Foreskin melanocyte (primary cell): ENCODE measurements at places on chromosomes 6 and 20.
A peak's percentile ranks its signal among the peaks of the same experiment; 100 is the strongest.

DNA sequence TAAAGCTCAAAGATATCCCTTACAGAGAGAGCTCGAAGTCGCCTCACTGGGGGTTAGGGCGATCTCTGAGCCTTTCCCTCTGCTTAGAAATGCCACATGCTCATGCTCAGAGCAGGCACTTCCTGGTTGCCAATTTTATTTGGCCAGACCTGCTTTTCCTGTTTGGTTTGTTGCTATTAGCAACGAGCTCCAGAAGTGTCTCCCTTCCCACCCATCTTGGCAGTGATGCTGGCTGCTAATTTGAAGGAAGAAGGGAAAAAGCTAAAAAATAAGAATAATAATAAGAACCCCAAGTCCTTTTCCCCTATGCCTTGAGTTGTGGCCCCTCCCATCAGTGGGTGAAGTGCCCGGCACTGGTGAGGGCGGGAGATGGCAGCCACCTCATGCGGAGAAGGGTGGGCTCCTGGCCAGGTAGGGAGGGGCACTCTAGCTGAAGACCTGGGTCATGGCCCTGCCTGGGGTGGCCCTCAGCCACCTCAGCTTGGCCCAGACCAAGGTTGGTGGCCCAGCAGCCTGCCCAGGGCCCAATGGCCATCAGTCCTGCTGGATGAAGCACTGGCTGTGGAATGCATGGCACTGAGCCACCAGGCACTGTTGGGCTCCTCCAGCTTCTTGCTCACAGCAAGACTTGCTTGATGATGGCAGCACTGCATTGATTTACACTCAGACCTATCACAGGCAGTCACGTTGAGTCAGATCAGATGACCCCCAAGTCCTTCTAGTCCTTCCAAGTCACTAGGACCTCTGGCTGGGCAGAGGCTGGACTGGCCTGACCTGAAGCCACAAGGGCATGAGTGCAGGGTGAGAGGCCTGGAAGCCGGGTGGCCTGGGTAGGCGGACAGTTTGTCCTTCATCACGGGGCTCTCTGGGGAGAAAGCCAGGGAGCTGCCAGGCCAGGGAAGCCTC lies 79.0 kb downstream of the SYNJ2 start:
- no peak for DNase-seq

DNA sequence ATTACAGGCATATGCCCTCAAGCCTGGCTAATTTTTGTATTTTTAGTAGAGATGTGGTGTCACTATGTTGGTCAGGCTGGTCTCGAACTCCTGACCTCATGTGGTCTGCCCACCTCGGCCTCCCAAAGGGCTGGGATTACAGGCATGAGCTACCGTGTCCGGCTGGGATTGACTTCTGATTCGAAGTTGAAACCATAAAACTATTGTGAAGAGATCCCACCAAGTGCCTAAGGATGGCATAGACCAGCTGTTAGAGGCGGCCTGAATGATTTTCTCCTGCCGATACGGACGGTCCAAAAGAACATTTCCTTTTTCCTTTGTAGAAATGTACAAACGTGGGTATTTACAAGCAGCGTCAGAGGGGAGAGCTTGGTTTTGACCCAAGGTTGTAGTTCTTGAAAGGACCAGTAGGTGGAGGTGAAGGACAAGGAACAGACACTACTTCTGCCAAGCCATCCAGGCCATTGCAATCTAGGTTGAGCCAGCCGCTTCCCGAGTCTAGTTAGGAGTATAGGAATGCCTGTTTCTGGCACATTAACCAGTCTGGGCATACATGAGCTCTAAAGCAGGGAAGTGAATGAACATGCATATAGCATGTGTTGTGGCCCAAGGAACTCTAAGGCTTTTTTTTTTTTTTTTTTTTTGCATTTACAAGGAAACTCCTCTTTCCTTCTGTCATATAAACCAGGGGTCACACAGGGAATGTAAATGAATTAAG lies 29.0 kb downstream of the MOCS3 start:
- peak; percentile 80 for DNase-seq

DNA sequence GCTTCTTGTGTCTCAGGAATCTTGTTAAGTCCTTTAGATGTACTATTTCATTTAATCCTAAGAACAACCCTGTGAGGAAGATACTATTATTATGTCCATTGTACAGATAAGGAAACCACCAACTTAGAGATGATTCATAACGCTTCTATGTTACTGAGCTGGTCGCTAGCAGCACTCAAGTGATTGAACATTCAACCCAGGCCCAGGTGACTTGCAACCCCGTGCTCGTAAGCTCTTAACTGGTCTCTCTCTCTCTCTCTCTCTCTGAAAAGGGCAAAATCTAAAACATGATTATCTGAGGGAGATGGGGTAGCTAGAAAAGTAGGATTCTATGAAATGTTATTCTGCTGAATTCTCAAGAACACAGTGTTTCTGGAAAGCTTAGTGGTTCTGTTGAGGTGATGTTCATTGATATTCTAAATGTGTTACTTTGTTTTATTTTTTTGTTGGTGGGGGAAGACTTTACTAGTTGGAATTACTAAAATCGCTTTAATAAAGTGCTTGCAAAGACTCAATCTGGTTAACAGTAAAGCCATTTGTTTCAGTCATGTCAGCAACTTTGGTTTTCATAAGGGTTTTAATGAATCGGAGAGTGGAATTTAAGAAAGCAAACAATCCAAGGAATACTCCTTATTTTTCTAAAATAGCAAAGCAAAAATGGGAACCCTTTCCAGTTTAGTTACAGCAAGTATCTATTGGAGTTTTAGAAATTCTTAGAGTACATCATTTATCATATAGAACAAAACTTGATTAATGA lies 265.0 kb upstream of the TAB2 start:
- no peak for DNase-seq

DNA sequence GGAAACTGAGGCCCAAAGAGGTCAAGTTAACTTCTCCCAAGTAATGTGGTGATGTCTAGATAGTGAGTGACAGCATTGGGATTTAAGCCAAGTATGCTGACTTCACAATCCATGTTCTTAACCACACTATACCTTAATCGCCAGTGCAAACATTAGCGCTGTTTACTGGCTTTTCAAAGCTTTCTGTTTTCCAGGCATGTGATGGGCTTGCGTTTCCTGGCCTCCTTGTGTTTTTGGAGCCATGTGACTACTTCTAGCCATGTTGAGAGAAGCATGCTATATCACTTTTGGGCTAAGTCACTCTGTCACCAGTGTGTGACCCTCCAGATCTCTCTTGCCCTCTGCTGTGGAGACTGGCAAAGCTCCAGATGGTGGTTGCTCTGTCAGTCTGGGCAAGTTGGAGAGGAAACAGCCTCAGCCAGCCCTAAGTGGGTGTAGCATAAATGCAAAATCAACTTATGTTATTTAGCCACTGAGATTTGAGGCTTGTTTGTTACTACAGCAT lies 76.9 kb downstream of the ANKRD6 start:
- DNase-seq = no peak

DNA sequence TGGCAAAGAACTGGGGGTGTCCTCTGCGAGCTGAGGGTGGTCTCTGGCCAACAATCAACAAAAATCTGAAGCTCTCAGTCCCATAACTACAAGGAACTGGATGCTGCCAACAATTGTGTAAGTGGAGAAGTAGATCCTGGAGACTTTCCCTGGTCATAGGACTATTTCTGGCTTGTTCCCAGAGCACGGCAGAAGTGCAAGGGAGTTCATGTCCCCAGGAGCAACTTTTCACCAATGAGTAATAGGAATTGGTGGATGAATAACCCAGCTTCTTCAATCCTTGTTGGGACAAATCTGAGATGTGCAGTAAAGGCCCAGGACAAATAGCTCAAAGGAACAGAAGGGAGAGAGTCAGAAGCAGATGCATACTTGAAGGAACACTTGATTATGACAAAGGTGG lies 95.5 kb downstream of the QRSL1 start:
- DNase-seq = no peak

DNA sequence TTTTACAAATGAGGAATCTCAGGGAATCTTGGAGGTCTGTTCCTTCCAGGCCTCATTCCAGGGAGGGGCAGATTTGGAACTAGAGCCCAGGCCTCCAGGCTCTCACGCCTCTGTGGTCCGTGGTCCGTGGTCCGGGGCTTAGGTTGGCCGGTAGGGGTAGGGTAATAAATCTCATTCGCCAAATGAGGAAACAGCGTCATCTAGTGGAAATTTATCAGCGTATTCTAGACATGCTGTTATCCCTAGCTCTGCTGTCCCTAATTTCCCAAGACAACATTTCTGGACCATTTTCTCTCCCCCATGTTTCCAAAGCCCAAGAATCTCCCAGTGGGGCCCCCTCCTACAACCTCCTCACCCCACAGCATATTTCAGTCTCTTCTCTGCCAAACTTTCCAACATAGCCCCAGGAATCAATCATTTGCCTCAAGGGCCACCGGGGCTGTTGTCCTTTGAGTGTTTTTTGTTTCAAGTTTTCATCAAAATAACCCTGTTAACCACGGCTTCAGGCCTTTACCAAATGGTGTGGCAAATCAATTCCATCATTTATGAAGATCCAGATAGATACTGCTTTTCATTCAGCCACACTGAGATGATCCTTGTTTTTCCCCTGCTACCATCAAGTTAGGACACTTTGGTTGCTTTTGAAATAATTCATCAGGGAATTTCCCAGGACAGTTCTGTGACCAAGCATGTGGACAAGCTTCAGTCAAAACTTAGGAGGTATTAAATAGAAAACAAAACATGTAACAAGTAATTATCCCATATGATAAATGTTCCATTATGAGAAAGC lies 126.8 kb downstream of the ALDH8A1 start:
- DNase-seq = peak; percentile 88

DNA sequence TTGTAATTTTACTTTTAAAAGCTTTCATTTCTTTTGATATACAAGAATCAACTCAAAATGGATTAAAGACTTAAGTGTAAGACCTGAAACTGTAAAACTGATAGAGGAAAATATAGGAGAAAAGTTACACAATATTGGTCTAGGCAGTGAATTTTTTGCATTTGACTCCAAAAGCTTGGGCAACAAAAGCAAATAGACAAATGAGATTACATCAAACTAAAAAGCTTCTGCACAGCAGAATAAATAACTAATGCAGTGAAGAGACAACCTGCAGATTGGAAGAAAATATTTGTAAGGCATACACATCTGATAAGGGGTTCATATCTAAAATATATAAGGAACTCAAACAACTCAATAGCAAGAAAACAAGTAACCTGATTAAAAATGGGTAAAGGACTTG lies 3.0 kb downstream of the GABRR1 start:
- no peak for DNase-seq

GRCh38 chr6:125474061-125474460 lies 172.3 kb upstream of the HDDC2 start:
- no peak for DNase-seq

GRCh38 chr6:164011321-164011720 lies 596.8 kb downstream of the QKI start:
- no peak for DNase-seq

DNA sequence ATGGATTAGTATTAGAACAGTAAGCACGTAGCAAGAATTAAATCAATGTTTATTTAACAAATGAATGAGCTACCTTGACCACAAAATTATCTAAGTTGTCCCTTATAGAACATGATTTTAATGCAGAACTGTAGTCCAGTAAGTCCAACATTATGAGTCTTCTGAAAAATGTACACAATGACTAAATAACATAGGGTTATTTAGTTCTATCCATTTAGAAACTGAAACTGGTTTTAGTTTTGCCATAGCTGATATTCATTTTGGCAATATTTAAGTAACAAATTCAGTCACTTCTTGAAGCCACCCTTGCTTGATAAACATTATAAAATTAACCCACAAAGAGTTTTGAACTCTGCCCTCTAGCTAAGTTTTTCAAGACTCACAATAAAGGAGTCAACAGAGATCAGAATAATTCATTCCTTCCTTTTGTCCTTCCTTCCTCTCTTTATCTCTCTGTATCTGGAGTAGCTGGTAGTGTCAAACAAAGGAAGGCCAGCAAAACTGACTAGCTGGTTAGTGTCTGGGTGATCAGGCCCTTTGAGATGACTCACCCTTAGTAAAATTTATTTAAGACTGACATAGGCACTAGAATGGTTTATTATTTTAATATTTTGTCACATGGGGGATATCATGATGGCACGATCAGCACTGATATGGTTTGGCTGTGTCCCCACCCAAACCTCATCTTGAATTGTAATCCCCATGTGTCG lies 115.1 kb downstream of the BTBD9 start:
- no peak for DNase-seq

GRCh38 chr20:23000232-23000947 lies 34.7 kb upstream of the SSTR4 start:
- no peak for DNase-seq

DNA sequence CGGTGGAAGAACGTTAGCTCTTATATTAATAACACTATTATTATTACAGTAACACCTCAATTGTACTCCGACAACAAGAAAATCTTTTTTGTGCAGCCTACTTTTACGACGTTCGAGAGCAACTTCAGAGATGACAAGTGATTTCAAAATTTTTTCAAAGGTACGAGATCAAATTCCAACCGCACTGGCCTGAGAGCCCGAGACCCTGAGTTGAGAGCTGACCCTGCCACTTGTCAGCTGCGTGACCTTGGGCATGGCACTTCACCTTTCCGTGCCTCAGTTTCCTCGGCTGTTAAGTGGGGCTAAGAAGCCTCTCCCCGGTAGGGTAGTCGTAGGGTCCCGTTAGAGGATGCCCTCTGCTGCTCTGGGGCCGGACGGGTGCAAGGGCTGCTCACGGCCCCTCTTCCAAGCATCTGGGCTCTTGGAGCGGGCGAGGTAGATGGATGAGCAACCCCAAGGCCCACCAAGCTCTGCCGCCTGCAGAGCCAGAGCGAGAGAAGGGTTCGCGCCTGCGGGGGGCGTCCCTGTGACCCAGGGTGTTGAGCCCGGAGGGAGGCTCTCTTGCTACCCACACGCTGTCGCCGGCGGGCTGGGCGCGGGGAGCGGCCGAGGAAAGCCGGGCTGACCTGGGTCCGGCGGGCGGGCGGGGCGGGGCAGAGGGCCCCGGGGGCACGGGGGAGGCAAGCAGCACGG lies 510 bp downstream of the NDRG3 start:
- DNase-seq = no peak

GRCh38 chr6:47358440-47359225 lies 48.9 kb upstream of the TNFRSF21 start:
- no peak for DNase-seq

GRCh38 chr6:13566500-13566899 lies 7.9 kb upstream of the SIRT5 start:
- no peak for DNase-seq

GRCh38 chr6:109187399-109188114 lies 92.2 kb downstream of the CEP57L1 start:
- DNase-seq = no peak

DNA sequence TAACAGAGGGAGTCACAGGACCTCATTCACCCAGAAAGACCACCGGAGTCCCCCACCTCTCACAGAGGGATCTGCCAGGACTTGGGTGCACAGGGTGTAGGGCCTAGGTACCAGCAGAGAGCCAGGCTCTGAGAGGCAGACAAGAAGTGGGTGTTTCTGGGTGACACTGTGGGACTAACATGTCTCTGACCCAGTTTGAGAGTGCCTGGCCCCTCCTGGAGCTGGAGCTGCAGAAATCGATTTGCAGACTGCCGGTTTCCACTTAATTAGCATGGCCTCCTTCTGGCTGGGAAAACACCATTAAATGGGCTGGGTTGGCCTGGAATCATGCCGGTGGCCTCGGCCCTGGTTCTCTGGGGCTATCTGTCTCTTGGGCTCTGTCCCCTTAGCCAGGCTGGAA lies 59.2 kb downstream of the PPP1R16B start:
- no peak for DNase-seq

GRCh38 chr6:97282238-97282725 lies 734 bp downstream of the MMS22L start:
- DNase-seq = no peak

- no peak for DNase-seq
Measured at GRCh38 chr20:37542281-37542680, 14.6 kb upstream of the BLCAP start.

- no peak for DNase-seq
Measured at GRCh38 chr6:161369339-161369738, 95.5 kb upstream of the AGPAT4 start.
